ENCODE measurements at places on chromosomes 16 and 17.

DNA sequence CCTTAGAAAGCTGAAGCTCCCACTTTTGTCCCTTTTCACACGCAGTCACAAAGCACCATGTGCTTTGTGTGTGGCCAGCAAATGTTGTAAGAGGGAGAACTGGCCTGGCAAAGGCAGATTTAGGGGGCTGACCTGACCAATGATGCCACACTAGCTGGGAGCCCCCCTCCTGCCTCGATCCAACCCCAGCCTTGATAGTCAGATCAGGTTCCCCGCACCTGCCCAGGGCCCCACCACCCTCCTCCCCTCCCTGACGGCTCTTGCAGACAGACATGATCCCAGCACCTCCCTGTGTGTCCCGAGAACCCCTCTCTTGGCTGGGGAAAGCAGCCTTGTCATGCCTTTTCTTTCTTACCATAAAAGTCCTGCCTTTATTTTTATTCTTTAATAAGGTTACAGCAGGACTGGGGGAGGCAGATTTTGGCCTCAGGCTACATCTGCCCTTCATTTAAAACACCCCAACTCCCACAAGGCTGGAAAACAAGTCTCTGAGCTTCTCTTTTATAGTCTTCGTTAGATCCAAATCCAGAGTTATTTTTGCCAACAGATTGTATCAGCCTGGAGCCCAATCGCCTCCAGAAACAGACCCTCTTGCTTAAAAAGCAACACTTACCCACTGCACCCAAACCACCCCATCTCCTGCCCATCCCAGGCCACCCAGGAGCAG lies 201.8 kb upstream of the CDH5 start:
- no peak for DNase-seq

DNA sequence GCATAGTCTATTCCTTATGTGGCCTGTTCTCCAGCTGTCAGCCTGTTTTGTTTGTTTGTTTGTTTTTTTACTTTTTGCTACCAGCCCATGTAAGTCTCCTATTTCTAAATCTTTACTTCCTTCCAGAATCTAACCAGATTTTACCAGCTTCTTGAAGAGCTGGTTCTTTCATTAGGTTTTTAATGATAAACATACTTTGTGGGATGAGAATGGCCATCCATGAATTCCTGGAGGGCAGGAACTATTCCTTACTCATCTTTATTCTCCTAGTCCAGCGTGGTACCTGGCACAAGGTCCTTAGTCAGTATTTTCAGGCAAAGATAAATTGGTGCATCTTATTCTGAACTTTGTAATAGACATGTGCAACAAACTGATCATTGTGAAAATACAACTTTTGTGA lies 17.3 kb downstream of the RSPRY1 start:
- DNase-seq = no peak

DNA sequence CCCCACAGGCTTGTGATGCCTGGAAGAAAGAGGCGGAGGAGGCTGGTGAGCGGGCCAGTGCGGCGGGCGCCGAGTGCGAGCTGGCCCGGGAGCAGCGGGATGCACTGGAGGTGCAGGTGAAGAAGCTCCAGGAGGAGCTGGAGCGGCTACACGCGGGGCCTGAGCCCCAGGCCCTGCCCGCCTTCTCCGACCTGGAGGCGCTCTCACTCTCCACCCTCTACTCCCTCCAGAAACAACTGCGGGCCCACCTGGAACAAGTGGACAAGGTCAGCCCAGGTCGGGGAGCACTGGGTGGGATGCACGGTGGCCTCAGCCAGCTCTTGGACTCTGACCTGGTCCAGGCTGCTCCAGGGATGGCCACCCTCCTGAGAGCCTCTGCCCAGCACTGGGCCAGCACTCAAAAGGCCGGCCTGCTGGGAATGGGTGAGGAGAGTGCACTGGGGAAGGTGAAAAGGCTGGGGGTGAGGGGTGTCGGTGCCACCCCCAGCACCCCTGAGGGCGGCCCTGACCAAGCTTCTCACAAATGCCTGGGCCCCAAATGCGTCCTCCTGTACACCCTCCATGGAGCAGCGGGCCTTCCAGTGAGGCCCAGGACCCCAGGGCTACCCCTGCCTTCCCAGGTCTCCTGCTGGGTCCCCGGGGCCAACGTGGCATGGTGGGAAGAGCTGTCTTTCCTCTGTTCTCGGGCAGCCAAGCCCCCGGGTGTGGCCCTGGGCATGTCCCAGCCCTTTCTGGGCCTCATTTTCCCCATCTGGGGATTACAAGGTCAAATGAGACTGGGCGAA lies 20.8 kb downstream of the UNC13D start:
- no peak for DNase-seq

GRCh38 chr17:50931144-50931908 lies 65.2 kb upstream of the TOB1 start:
- DNase-seq = peak; percentile 88

- DNase-seq = no peak
These were observed 15.4 kb downstream of the MGRN1 start for GRCh38 chr16:4639899-4640509.

DNA sequence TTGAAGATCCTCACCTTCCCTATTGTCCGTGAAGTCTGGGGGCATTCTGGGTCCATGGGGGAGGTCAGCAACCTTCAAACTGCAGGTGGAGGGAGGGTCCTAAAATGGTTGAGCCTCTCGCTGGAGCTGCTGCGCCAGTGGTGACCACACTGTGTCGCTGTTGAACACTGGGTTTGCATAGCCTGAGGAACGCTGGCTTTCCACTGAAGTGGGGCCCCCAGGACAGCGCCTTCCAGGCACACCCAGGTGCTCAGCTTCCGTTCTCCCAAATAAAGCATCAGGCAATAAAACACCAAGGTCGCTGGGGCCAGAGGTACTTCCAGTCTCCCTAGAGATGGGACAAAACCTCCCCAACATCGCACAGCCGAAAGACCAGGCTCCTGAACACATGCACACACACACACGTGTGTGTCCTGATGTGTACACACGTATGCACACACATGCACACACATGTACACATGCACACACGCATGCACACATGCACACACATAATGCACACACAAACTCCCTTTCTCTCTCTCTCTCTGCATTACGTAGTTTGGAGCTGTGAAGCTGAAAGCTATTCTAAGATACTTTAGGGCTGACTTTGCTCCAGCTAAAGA lies 120.6 kb downstream of the IRF8 start:
- no peak for DNase-seq

DNA sequence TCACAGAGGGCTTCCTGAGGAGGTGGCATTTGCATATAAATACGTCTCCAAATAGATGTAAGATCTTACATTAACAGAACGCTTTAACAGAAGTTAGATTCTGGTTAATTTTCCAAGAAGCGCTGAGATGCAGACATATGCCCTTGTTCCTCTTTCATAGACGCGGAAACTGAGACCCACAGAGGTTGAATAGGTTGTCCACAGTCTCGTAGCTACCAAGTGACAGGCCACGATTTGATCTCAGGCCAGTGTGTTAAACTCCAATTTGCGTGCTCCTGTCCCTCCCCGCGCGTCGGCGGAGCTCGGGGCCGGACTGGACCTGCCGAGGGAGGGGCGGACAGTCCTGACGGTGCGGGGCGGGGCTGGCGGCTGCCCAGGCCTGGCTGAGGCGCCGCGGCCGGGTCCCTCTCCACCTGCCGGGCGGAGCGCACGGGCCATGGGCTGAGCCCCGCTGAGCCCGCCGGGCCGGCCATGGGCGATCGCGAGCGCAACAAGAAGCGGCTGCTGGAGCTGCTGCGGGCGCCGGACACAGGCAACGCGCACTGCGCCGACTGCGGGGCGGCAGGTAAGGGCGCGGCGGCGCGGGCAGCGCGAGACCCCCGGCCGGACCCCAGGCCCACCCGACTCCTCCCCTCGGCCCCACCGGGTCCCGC lies at the start of gene ADAP2:
Gene ADAP2, plus strand, starts transcription at position 402 of the 653 bp plus-strand sequence. Its CDS starts 70 bp downstream, at position 472.
- peak; percentile 48 for DNase-seq

DNA sequence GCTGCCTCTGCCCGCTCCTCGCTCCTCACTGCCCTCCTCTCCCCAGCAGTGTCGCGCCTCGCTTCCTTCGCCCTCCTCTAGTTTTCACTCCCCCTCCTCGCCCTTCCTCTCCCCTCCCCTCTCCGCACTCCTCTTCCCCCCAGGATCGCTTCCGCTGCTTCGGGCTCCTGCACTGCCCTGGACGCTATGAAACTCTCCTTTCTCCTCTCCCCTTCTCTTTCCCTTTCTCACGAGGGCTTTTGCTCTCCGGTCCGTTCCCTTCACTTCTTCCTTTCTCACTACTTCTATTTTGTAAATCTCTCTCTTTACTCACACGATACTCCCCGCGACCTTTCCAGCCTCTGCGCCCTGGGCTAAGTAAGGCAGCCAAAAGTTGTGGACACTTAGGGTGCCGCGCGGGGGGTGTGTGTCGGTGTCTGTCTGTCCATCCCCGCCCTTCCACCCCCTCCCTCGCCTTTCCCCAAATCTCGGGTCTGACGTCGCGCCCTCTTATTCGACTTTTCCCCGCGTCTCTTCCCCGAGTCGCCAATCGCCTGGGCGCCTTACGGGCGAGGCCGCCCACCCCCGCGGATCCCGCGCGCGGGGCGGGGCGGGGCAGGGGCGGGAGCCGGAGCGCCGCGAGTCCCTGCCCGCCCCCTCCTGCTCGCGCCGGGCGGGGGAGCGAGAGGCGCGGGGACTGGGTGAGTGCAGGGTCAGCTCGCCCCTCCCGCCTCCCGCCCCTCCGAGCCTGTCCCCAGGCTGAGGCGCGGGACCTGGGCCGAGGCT lies at the start of gene IRX3:
Gene IRX3, minus strand, starts transcription at position 422 of the 765 bp plus-strand sequence. CDS start 737 bp downstream, outside the sequence.
- peak; percentile 81 for DNase-seq

DNA sequence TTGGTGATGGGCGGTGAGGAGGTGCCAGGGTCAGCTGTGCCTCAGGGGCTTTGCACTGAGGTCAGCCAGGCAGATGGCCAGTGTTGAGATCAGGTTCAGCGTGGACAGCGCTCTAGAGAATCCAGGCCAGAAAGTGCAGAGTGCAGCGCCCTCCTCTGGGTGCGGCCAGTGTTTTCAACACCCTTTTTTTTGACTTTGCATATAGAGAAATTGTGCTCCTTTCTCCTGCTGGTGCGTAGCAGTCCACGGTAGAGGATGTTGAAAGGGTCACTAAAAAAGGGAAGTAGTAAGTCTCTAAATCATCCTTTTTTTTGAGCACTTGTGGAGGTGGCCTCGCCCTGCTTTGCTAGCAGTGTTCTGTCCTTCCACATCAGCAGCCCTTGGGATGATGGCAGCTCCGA lies 53.9 kb downstream of the BANP start:
- no peak for DNase-seq

DNA sequence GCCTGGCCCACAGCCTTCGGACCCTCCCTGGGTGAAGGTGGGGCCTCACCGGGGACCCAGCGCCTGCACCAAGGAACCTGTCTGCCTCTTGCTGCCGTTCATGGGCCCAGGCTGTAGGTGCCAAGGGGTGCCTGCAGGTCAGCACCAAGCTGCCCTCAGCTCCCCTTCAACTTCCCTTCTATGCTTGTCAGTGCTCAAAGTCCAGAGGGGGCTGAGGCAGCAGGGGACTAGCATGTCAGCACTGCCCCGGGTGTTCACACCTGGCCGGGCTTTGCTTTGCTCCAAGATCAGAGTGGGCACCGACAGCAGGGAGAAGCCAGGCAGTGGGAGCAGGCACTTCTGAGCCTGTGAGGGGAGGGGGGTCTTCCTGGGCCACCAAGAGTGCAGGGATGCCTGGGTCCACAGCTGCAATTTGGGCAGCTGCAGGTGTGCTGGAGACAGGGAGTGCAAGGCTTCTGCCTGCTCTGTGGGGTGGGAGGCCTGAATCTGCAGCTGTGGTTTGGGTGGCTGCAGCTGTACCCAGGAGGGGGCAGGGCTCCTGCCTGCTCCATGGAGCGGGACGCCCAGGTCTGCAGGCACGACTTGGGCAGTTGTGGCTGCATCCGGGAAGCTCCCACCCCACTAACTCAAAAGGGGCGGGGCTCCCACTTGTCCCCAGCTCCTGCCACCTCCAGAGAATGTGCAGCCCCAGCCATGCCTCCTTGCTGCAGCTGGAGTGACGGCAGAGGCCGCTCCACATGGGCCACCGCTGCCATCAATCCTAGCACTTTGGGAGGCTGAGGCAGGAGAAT lies 27.6 kb upstream of the PRM1 start:
- no peak for DNase-seq

GRCh38 chr17:75876938-75877751 lies 1.2 kb downstream of the TRIM47 start:
- DNase-seq = peak; percentile 91

- DNase-seq = no peak
These were observed 44.2 kb upstream of the ZNF423 start for GRCh38 chr16:49899991-49900695.

DNA sequence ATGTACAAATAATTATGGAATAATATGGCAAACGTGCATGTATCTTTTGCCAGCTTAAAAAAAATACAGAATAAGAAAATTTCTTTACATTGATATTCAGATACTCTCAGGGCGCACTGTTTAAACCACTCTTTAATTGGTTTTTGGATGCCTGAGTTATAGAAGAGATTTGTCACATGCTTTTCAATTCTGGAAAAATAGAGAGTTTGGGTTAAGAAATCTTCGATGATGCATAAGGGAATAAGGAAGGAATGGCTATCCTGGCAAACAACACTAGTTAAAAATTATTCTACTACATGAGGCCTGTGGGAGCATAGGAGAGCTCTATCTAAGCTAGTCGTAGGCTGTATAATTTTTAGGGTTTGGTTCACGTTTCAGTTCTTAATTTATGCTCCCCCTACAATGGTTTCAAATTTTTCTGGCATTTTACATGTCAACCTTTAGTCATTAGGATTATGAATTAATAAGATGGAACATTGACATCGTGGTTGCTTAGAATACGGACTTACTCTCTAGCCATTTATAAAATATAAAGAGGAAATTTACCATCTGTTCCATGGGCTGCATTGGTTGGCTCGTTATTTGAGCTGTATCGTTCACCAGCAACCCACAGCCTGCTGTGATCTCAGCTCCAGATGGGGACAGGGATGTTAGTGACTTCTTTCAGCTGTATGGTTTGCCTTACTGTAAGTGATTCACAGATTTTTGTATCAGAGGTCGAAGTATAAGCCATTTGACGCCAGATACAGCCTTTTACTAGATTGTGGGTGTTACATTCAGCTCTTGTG lies 15.9 kb downstream of the NARF start:
- no peak for DNase-seq

DNA sequence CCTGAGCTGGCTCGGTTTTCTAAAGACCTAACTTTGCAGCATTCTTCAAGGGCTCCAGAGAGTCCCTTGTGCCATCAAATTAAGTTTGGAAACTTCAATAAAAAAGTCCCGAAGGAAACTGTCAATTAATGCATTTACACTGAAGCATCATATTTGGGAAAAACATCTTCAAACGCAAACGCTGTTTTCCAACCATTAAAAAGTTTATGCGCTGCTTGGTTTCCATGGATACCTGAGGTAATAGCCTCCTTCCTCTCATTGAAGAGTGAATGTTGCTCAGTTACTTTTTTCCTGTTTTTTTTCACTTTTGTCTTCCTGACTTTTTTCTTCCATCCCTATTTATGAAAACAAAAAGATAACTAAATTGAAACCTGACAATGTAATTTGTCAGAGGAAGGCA lies 399.1 kb downstream of the MAF start:
- DNase-seq = no peak

DNA sequence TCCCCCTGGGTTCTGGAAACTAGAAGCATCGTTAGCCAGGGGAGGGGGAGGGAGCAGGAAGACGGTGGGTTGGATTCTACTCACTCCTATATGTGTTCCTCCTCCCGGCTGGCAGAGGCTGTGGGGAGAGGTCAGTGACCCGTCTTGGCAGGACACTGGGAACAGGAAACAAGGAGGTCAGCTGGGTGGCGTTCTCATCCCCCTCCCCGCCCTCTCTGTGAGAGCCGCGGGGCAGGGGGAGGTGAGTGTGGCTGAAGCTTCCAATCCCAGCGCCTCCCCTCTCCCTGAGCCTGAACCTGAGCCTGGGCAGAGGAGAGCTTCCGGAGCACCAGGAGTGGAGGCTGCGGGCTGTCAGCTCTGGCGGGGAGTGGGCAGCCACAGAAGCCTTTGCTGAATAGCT lies 12.5 kb downstream of the GPRC5C start:
- no peak for DNase-seq
